D721Med (cell line): ENCODE measurements at places on chromosomes 2 and 18.

DNA sequence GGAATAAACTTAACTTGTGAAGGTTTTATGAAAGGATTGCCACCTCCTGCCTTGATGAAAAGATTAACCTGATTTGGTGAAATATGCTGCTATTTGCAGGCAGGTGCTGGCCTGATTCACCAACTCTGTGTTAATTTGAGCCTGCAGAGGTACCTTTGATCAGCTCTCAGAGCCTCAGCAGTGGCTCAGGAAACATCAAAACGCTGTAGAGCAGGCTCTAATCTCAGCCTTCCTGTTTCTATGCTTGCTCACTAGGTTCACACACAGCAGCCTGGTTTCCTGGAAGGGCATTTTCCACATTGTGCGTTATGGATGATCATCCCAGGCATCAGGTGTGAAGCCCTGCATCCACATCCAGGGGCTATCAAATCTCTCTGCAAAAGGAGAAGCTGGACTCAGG lies 16.9 kb downstream of the TGIF1 start:
- DNase-seq, result no peak

GRCh38 chr2:64795024-64795592 lies 141.4 kb upstream of the SERTAD2 start:
- no peak for DNase-seq

GRCh38 chr18:78323453-78324197 lies 656.0 kb upstream of the SALL3 start:
- DNase-seq, result no peak

DNA sequence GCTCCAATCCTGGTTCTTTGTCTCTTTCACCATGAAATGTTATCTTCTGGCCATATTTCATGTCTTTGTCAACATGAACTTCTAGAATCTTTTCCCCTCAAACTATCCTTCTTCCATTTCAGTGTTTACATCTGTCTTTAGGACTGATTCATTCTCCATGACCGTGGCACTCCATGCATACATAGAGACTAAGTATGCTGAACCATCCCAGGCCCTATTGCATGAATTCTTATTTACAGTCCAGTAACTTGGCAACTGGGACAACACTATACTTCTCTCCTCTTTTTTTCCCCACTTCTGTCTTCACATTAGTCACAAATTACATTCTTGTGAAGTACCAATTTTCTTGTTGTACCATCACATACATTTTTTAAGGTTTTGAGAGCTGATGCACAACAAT lies 109.8 kb upstream of the GALNT13 start:
- DNase-seq, result no peak

GRCh38 chr2:60295636-60295962 lies 257.9 kb downstream of the BCL11A start:
- DNase-seq, result no peak

DNA sequence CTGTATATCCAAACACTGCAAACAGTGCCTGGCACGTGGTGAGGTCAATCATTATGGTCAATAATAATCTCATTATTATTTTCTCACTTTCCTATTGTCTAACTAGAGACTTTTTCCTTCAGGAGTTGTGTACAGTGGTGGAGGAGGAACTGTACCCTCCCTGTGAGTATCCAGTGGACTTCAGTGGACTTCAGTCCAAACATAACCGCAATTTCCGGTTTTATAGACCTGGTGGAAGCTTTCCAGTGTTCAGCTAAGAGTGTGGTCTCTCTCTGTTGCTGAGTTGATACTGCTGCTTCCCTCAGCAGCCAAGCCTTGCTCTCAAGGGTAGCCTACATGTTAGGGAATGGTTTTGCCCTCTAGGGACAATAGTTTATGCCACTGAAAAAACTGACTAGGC lies 447.1 kb downstream of the TMEM182 start:
- no peak for DNase-seq

GRCh38 chr2:29660201-29660600 lies 261.2 kb downstream of the ALK start:
- no peak for DNase-seq
